Stimulated activated CD4-positive, alpha-beta T cell treated with anti-CD3 and anti-CD28 coated beads, Interleukin-15, amount 100 ng/mL, for 1 hour (primary cell): ENCODE measurements at places on chromosomes 4 and X.
A peak's percentile ranks its signal among the peaks of the same experiment; 100 is the strongest.

DNA sequence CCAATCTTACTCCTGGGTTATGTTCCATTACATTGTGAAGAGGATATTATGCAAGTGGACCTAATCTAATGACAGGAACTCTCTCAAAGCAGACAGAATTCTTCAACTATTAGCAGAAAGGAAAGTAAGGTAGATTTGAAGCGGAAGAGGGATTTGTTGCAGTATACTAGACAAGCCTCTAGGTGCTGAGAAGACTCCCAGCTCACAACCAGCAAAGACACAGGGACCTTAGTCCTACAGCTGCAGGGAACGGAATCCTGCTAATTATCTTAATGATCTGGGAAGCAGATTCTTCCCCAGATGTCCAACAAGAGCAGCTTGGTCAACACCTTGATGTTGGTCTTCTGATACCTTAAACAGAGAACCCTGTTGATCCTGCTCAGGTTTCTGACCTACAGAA is 73.6 kb downstream of the STK32B start:
- no peak for DNase-seq

- no peak for DNase-seq
Measured at GRCh38 chr4:56531823-56532222, 26.2 kb downstream of the ARL9 start.

- DNase-seq, result no peak
Measured at GRCh38 chr4:83255584-83255983, 29.0 kb downstream of the COQ2 start.

- no peak for DNase-seq
Measured at GRCh38 chr4:19402581-19403065, 849.1 kb upstream of the SLIT2 start.

GRCh38 chr4:83036991-83037665 is 2.1 kb downstream of the COPS4 start:
- DNase-seq, result no peak

DNA sequence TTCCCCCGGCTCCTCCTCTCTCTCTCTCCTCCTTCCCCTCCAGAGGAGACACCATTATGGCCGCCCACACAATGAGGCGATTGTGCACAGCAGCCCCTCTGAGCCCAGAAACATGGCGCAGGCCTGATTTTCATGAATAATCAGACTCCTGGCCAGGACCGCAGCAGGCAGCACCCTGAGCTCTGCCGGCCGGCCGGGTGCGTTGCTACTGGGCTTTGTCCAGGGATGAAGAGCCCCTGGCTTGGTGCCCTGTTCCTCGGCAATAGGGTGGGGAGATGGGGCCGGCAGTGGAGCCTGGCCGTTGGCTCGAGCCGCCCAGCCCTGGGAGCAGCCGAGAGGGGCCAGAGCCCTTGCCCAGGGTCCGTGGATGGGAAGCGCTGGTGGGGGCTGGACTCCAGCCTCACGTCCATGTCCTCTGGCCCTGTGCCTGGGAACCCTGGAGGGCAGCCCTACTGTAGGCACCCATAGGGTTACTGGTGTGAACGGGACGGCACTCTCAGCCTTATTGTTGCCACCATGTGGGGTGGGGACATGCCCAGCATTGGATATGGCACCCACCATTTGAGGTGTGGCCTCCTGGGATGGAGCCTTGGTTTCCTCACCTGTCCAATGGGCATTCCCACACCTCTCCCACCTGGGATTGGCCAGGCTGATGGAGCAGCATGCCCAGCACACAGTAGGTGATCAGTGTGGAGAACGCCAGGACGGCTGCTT is 103.0 kb downstream of the SORCS2 start:
- no peak for DNase-seq

DNA sequence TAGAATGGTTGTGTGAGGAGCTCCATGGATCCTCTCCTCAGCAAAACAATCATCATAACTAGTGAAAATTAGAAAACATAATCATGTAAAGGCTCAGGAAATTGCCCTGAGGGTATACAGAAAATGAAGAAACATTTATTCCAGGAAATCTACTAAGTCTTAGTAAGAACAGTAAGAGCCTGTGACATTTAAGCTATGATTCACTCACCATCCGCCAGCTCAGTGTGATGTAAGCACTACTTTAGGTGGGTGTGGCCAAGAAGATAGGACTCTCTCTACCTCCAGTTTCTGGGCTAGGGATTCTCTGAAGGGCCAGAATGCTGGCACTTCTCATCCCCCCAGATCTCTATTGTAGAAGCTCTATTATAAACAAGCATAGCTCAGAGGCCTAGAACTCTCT is 147.5 kb downstream of the DLG3 start:
- DNase-seq, result no peak

GRCh38 chr4:2901186-2901585 is 57.5 kb downstream of the ADD1 start:
- no peak for DNase-seq

- no peak for DNase-seq
Measured at GRCh38 chrX:8815460-8816065, 14.4 kb upstream of the FAM9A start.

- no peak for DNase-seq
Measured at GRCh38 chr4:6325788-6326290, 56.2 kb downstream of the WFS1 start.

- DNase-seq, result no peak
Measured at GRCh38 chr4:118270492-118270891, 82.3 kb downstream of the PRSS12 start.

- DNase-seq, result no peak
Measured at GRCh38 chr4:77959566-77960338, 97.1 kb downstream of the MRPL1 start.

GRCh38 chrX:110442635-110443034 is 84.0 kb downstream of the RTL9 start:
- DNase-seq, result no peak

- no peak for DNase-seq
Measured at GRCh38 chrX:136196691-136197155, 49.4 kb downstream of the FHL1 start.

GRCh38 chr4:1023895-1024740 is 12.7 kb downstream of the FGFRL1 start:
- no peak for DNase-seq

DNA sequence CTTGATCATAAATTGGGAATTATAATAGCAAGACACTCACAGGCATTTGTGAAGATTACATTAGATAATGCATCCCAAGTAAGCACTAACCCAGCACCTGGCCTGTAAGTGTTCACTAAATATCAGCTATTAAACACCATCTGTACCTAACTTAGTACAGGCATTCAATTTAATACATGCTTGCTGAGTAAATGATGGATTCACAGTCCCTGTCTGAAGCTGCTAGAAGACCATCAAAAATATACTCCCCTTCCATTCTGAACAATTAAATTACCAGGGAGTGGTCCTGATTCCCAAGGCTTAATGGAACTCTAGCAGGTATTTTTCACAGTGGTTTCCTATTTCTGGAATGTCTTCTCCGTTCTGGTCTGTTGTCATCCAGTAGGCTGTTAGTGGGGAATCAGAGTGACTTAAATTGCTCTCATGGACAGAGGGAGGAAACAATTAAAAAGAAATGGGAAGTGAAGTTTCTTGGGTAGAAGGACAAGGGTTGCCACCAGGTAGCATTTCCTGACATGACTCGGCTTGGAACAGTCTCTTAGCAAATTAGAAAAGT is 233.9 kb downstream of the PTTG2 start:
- no peak for DNase-seq

- peak; percentile 81 for DNase-seq
Measured at GRCh38 chr4:109559983-109560686, at the start of gene MCUB. Gene MCUB (plus strand): TSS chr4:109560246. CDS start chr4:109560338, 92 bp downstream.

GRCh38 chr4:117560329-117560728 is 474.0 kb upstream of the NDST3 start:
- DNase-seq, result no peak

- DNase-seq, result no peak
Measured at GRCh38 chr4:38989487-38989886, 42.7 kb downstream of the TMEM156 start.

DNA sequence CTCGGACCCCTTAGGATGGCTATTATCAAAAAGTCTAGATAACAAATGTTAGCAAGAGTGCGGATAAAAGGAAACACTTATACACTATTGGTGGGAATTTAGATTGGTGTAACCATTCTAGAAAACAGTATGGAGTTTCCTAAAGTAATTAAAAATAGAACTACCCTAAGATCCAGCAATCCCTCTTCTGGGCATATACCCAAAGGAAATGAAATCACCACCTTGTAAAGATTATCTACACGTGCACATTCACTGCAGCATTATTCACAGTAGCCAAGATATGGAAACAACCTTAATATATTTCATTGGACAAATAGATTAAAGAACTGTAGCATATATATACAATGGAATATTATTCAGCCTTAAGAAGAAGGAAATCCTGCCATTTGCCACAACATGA is 462.4 kb downstream of the IQCM start:
- no peak for DNase-seq

- no peak for DNase-seq
Measured at GRCh38 chr4:4321951-4322688, 32.1 kb downstream of the ZBTB49 start.

DNA sequence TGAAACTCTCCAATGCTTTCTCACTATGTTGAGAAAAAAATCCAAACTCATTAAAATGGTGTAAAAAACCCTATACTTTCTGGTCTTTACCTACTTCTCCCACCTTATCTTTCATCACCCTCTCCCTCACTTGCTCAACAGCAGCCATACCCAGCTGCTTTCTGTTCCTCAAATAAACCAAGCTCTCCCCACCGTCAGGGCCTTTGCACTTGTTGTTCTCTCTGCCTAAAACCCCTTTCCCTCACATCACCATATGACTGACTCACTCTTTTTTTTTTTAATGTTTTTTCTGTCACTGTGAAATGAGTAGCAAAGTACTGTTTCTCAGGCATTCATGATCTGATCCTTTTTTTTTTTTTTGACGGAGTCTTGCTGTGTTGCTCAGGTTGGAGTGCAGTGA is 122.3 kb upstream of the TMEM164 start:
- no peak for DNase-seq

GRCh38 chr4:182547435-182547834 is 304.2 kb downstream of the TENM3 start:
- no peak for DNase-seq

GRCh38 chrX:11261260-11261659 is 32.0 kb upstream of the AMELX start:
- no peak for DNase-seq

- no peak for DNase-seq
Measured at GRCh38 chr4:101160792-101161592, 186.3 kb downstream of the PPP3CA start.

DNA sequence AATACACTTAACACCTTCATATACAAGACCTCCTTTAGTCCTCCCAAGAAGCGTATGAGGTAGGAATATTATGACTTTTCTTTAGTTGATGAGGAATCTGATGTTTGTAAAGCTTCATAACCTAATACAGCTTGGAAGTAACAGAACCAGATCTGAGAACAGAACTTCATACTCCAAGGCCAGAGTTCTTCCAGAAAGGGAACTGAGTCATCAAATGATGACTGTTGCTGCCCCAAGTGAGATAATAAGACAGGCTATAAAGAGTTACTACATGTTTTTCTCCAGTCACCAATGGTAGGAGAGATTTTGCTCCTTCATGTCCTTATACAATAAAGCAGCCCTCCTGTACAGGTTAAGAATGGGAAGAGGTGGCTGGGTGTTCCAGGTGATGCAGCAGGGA is 74.3 kb upstream of the ANXA3 start:
- no peak for DNase-seq

DNA sequence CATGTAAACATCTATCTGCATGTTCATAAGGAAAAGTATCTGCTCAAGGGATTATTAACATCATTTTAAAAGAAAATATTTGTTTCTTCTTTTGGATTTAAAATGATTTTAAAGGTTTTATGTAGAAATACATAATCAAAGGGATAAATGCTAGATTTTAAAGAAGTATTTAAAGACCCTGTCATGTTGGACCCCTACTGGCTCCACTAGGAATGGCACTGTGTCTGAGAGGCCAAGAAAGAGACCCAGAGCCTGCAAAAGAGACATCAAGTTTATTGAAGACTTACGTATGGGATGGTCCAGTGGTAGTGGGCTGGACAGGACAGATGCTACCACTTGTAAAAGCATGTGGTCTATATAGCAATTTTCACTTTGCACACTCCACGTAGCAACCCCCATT is 78.7 kb upstream of the PCDH18 start:
- DNase-seq, result no peak

DNA sequence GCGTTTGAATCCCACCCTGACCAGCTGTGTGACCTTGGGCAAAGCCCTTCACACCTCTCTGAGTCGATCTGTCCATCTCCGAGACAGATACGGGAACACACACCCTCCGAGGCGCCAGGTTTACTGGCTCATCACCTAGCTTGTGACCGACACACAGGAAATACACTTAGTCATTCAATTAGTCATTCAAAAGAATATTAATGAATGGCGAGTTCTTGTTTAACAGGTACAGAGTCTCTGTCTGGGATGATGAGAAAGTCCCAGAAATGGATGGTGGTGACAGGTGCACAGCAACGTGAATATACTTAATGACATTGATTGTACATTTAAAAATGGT is 80.6 kb downstream of the PPP2R2C start:
- DNase-seq, result no peak

GRCh38 chr4:152106113-152106763 is 345.4 kb upstream of the GATB start:
- no peak for DNase-seq

- DNase-seq, result no peak
Measured at GRCh38 chr4:98612318-98613250, 45.8 kb downstream of the TSPAN5 start.

GRCh38 chrX:18927558-18927957 is 56.4 kb downstream of the PHKA2 start:
- DNase-seq, result no peak

DNA sequence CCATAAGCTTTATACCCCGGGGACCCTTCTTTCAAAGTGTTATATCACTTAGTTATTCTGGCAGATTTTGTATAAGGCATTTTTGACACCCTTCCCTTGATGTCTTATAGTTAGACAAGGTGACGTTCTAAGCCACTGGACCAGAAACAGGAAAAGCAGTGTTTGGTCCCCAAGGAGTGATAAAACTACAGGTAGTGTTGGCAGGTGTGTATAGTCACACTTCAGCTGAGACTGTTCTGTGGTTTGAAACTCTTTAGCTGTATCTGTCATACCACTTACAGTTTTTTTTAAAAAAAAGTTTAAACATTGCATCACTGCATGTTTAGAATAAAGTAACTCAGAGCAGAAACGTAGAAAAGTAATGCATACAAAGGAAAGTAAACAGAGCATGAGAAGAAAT is 48.5 kb downstream of the TLL1 start:
- DNase-seq, result no peak

- DNase-seq, result no peak
Measured at GRCh38 chr4:110294165-110294564, 95.8 kb upstream of the ELOVL6 start.

GRCh38 chr4:71872767-71873415 is 89.0 kb upstream of the GC start:
- DNase-seq, result no peak
